ENCODE measurements at places on chromosomes 7 and 10.

DNA sequence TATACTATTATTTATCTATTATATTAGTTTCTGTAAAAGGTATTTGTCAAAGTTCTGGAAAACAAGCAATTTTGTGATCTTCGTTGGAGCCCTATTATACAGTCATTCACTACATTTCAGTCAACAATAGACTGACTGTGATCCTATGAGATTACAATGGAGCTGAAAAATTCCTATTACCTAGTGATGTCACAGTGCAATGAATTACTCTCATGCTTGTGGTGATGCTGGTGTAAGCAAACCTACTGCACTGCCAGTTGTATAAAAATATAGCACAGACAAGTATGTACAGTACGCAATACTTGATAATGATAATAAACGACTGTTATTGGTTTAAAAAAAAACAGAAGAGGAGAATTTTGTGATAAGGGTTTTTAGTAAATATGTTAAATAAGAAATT lies 21.4 kb downstream of the OR6V1 start:
- DNase-seq: no peak

DNA sequence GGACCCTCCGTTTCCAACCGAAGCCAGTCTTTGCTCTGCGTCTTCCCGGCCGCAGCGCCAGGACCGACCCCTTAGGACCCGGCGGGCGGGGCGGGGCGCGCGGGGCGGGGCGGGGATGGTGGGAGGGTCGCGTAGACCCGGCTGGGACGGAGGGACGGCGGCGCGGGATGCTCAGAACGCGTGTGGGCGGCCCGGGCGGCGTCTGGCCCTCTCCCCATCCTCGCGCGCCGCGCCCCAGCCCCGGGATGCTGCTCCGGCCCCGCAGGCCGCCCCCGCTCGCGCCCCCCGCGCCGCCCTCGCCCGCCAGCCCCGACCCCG lies at the start of gene UTF1:
Gene UTF1 (plus strand): TSS at position 174 of the 318 bp plus-strand sequence. CDS start 72 bp downstream, at position 246.
- DNase-seq: no peak

DNA sequence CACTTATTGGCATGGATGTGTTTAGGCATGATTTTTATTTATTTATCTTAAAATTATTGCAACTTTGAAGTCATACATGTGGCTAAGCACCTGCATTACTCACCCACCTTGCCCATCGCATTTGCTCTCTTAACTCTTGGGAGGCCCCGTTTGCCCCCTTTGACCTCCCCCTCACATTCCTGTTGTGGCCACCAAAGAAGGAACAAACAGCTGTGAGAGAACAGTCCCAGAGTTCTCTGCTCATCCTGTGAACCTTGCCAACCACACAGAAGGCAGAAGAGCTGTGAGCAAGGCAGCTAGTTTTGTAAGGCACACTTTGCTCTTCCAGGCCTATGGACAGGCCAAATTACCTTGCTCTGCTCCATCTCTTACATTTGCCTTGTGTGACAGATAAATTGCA lies 23.6 kb upstream of the FGL2 start:
- no peak for DNase-seq

DNA sequence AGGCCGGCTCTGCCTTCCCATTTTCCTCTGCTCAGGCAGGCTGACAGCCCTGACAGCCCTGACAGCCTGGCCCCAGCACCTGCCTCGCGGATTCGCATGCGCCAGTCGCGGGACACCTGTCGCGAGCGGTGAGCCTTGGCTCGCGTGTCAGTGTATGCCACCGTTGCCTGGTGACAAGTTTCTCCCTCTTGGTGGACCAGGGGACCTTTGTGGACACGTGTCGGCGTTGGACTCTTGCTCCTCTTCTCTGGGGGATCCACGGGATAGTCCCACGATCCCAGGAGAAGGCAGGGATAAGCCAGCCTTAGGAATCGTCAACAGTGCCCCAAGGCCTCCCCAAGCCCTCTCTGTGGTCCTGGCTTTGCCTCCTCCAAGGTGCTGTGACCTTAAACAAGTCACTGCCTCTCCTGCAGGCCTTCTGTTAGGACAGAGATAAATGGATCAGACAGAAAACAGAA lies 18.1 kb upstream of the ZNF273 start:
- peak; percentile 1 for DNase-seq

GRCh38 chr10:92592761-92593618 lies at the start of gene KIF11:
Gene KIF11, plus strand, starts transcription at chr10:92593130. Its CDS starts 246 bp downstream, at chr10:92593376.
- peak; percentile 98 for DNase-seq

DNA sequence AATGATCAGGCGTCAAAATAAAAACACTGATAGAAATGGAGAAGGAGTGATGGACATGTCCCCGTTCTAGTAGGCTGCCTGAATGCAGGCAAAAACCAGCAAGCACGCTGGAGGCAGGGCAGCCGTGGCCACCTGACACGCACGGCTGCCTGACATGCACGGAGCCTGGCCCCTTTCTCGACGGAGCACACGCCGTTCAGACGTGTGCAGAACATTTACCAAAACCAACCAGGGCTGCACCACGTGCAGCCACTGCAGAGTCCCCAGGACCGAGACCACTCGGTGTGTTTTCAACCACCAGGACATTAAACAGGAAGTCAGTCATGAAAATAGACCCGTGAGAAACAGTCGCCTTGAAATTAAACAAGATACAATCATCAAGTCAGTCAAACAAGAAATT lies 61.9 kb upstream of the NKX6-2 start:
- DNase-seq: no peak

DNA sequence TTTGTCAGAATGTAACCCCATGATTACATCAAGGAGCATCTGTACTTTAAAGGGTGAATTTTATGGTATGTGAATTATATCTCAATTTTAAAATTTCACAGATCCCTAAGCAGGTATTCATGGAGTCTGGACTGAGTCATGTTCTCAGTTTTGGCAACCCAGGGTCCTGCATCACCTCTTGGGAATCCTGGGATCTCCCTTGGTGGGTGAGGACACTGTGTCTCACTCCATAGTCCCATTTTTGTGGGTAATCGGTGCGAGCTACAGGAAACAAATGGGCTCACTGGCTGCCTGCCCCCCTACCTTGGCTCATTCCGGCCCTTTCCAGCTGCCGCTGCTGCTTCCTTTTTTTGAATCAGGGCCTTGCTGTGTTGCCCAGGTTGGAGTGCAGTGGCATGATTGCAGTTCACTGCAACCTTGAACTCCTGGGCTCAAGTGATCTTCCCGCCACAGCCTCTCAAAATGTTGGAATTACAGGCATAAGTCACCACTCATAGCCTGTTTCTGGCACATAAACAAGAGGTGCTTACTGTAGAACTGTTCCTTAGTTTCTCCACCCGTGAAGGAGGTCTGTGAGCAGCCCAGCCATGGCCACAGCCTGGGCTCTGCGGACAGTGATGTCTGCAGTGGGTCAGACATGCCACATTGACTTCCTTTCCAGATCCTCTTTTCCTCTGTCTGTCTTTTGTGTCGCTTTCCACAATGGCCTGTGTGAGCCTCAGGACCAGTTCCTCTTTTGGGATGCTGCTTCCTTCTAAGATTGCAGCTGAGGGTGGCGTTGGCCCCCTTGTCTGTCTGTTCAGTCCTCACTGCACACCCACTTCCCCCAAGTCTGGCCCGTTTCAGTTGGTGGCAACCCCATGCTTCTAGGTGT lies 14.5 kb downstream of the PALD1 start:
- no peak for DNase-seq

GRCh38 chr7:128863433-128863989 lies 855 bp downstream of the ATP6V1F start:
- peak; percentile 61 for DNase-seq

DNA sequence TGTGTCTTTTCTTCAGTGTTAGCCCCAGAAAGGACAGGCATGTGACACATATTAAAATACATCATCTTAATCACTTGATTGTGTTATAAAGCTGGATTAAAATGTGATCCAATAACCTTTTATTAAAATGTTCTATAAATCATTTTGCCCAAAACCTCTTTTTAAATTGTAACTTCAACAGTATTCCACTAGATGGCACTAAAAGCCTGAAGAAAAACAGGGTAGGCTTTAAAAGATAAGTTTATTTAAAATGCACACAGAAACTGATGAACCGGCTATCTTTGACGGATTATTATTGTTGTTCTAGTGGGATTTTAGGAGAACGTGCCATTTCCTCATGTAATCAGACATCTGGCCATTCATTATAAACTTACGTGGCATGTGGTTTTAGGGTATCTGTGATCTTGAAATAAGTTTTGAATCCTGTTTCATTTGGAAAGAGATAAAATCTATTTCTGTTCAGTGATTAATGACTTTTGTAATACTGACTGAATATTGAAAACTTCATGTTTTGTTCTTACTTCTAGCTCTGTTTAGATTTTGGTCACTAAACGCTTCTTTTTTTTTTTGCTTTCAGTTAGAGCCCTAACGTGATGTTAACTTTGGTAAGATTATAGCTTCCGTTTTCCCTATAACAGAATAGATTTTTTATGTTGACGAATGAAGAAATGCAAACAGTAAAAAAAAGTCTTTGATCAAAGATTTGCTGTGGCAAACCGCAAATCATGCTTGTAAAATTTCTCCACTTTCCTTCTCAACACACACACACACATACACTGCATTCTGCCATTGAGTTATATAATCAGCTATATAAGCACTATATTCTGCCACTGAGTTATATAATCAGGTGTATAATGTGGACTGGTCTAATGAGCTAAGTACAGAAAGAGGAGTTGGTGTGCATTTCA lies 13.6 kb downstream of the VPS50 start:
- no peak for DNase-seq

DNA sequence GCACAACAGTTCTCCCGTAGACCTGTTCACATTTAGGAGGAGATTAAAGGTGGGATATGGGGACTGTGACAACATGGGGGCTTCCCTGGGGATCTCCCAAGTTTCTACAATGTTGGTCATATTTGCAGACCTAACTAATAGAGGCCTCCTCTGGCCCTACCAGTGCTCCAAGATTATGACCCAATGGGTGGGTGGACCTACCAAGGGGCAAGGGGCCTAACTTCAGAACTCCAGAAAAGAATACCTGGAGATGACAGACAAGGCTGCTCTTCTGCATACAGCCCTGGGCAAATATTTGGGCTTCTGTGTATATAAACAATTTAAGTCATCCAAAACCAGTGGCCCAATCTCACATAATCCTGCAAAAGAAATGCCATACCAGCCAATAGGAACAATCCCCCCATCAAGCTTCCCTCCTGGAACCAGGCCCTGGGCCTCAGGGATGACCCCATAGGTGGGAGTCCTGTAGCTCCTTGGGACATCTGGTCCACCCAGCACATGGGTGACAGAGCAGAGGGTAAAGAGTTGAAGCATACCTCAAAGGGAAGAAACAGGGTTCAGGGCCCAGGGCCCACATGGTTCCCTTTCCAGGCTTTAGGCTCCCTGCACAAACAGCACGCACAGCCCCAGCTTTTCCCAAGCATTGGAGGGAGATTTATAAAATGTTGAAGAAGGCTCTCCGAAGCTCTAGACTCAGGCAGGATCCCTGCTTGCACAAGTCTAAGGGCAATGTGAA lies 86.1 kb upstream of the CHST15 start:
- DNase-seq: no peak

DNA sequence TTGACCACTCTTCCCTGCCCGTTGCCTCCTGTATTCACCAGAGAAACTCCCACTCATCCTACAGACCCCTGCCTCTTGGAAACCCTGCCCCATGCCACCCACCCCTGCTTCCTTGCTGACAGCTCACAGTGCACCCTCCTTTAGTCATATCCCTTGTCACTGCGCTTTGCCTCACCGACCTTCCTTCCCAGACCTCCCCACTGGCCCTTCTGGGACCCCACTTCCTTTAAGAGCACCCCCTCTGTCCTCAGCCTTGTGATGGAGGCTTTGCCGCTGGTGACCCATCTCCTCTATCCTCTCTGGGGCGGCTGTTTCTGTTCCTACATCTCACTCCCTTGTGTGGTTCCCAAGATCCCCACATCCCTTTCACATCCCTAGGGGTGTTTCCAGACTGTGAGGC lies 92.8 kb upstream of the ZMIZ1 start:
- no peak for DNase-seq

GRCh38 chr7:107694386-107694785 lies 33.8 kb downstream of the SLC26A4 start:
- no peak for DNase-seq

DNA sequence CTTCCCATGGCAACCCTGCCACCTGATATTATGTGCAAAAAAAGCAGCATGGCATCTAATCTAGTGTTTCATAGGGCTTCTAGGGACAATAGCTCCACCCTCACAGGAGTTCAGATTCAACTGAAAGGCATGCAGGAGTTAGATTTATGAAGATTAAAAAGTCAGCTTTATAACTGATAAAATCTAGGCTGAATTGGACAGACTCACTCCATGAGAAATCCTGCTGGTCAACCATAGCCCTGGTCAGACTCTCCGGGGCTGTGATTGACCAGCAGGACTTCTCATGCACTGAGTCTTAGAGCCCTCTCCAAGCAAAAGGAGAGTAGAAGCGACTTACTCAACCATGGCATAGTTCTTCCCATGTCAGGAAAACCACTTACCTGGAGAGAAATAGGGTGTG lies 345.4 kb downstream of the NEBL start:
- no peak for DNase-seq

DNA sequence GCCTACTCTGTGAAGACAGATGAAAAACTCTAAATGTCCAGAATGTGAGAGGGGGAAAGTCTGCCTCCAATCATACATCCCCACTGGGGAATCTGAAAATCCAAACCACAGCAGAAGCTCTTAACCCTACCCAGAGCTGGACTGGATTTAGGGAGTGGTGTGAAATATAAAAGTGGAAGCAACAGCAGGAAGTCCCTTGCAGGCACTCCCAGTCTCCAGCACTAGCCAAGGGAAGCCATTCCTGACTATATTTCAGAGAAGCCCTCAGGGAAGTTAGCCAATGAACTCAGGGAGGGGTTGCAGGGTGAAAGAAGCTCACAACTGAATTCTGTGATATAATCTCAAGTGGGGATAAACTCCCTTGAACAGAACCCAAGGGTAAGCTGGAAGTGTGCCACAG lies 51.5 kb downstream of the CRPPA start:
- DNase-seq: no peak

GRCh38 chr10:78861529-78862327 lies 207.0 kb upstream of the ZMIZ1 start:
- DNase-seq: no peak

- no peak for DNase-seq
Observed at GRCh38 chr7:152115021-152115718, 89.7 kb downstream of the GALNT11 start.

- no peak for DNase-seq
Observed at GRCh38 chr7:157739031-157739430, 402.2 kb downstream of the DNAJB6 start.

- no peak for DNase-seq
Observed at GRCh38 chr7:107210400-107210799, 41.6 kb downstream of the HBP1 start.
